Activated naive CD4-positive, alpha-beta T cell (primary cell): ENCODE measurements at places on chromosomes 12 and 14.

DNA sequence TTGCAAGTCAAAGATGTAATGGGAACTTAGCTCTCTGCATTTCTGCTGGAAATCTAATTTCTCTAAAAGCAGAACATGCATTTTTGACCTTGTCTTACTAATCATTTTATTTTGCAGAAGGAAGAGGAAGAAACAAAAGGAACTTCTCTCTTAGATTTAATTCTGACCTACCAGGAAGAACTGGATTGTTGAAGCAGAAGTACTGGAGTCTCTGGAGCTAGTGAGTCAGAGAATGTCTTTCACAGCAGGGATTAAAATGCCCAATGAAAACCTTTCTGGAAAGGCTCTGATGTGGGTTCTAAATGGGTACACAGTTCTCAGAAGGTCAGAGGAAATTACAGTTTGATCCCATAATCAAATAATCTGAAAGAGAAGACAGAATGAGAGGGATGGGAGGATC lies 70.8 kb upstream of the GNG2 start:
- DNase-seq: no peak

DNA sequence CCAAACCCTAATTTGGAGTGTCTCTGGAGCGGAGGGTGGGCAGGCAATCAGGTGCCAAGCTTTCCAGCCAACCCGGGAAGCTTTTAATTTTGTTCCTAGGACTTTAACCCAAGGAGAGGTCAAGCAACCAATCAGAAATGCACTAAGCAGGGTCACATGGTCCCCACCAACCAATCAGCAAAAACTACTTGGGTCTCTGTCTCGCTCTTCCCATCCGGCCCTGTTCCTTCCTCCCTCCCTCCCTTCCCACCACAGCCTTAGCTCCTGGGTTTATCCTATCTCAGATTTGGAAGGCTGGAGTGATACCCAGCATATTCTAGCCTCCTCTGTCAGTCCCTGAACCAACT lies 7.3 kb downstream of the HOXC5 start:
- no peak for DNase-seq

DNA sequence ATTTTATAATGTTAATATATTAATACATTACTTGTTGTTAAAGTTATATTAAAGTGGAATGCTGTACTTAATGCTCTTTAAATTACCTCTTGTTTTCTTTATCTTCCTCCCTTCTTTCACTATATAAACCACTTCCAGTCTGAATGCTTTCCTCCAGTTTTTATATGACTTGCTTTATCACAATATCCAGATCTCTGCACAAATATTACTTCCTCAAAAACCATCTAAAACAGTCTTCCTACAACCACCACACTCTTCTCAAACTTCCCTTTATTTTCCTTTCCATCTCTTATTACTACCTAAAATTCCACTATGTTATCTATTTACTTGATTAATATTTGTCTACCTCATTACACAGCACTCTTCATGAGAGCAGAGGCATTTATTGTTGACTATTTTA lies 956.6 kb downstream of the LRFN5 start:
- DNase-seq: no peak

DNA sequence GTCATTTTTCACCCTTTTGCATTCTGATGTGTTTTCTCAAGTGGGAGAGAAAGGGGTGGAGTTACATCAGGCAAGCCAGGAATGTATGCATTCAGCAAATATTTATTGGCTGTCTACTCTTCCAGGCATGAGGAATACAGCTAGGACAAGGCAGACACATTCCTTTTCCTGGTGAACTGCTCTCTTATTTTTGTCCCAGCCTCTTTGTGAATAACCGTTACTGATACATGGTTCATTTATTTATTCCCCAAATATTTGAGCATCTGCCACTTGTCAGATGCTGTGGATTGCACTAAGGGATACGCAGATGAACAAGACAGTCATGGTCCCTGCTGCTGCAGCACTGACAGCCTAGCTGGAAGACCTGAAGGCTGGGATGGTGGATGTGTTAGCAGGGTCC lies 6.1 kb downstream of the PELI2 start:
- no peak for DNase-seq

DNA sequence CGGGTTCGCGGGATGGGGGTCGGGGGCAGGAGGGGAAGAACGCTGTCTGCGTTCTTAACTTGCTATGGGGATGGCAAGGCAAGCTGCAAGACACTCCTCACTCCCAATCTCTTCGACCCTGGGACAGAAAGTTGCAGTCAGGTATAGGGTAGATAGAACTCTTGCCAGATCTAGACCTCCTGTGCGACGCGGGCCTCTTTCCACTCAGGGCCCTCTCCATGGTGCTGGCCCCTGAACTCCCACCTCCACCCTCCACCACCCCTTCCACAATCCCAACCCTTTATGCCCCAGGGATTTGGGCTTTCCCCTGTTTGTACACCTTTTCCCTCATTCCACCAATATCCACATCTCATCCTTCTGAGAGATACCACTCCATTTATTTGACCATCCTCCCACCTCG lies 812 bp downstream of the NABP2 start:
- DNase-seq: no peak

DNA sequence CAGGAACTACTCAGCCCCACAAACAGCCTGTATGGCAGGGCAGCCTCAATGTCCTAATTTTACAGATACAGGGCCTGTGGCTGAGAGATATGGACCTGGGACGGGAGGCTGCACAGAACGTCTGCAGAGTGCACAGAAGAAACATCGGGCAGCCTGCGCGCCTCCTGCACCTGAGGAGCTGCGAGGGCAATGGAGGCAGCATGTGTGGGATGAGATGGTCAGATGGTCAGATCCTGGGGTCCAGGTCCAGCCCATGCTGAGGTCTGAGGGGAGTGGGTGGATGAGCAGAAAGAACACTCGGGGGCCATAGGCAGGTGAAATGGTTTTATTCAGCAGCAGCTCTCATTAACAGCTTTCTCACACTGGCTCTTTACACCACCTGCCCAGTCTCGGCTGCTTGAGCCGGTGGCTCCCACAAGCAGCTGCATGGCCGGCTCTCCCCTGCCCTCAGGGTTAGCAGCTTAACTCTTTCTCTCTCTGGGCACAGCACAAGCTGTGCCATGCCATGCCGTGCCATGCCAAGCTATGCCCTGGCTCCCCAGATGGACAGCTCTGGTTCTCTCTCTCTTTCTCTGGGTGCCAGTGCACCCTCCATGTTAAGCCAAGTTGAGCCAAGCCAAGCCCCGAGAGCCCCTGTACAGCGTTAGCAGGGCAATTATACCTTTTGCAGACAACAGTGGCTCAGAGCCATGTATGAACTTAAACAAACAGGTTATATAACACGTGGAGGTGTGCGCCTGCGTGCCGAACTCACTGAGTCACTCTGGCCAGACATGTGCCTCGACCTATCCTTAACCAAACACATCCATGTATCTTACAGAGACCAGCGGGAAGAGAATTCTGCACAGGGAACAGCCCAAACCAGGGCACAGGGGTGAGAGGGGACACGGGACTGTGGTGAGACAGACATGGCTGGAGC lies 47.6 kb downstream of the RIMBP2 start:
- DNase-seq: no peak

GRCh38 chr14:92459030-92459949 lies 54.3 kb upstream of the RIN3 start:
- DNase-seq: no peak

GRCh38 chr12:92365836-92366235 lies 220.2 kb upstream of the BTG1 start:
- no peak for DNase-seq

DNA sequence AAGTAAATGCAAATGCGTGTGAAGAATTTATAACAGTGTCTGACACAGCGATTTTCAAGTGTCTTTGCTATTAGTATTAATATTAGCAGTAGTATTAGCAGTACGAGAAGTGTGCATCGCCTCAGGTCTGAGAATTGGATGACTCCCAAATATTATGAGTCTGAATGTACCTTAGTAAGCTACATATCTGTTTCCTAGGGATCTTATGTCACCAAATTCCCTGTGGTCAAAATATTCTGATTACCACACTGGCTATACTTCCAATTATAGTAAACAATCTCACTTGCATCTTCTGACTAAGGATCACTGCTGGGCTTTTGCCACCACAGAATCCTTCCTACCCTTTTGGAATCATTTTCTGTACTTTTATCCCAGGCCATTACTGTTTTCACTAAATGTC lies 396.0 kb upstream of the MIS18BP1 start:
- DNase-seq: no peak

GRCh38 chr12:54273981-54274380 lies 5.9 kb downstream of the CBX5 start:
- no peak for DNase-seq

DNA sequence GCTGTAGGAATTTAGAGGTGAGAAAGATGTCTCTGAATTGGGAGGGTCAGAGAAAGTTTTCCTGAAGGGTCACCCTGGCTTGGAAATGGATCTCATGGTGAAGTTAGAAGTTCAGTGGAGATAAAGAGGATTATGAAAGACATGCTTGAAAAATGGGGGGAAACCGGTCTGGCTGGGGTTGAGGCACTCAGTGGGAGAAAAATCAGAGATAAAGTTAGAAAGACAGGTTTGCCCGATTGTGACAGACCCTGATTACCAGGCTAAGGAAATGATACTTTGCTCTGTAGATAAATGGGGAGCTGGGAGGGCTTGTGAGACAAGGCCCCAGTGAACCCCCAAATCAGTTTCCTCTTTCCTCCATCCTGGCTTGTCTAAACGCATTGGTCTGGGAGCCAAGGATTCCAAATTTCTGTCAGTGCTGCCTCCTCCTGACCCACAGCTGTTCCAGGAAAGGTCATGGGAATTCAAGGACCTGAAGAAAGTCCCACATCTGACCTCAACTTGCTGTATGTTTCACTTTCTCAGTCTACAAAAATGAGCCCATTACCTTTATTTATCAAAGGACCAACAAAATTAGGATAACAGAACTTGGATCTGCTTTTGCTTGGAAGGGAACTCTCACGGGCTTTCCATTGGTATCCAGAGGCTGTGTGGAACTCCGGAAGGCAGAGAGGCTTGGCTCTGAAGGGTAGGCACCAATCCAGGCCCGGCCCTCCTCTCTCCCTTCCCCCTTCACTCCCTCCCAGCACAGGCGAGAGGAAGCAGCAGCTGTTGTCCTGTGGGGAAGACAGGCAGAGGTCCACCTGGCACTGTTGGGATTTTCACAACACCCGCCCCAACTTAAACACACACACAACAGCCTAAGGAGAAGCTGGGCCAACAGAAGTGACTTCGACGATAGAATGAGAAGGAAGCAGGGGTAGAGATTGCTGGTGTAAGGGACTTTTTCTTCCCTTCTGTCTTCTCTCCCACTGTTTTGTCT lies 3.4 kb upstream of the RNASE7 start:
- DNase-seq: no peak

DNA sequence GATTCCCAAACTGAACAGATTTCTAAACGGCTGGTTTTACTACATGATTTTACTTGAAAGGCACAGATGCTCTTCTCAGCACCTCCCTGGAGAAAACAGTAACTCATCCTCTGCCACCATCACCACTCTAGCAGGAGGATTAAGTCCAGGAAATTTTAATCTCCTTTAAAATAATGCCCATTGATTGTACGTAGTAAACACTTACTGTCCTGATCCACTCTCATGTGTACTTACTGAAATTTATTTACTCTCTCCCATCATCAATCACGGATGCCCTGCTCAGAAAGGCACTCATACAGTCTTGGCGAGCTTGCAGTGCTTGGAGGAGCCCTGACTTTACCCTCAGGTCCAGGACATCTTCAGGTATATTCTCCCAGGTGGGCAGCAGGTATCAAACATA lies 239.8 kb upstream of the EGLN3 start:
- no peak for DNase-seq

GRCh38 chr12:14901228-14901562 lies 15.5 kb upstream of the MGP start:
- DNase-seq: no peak

- DNase-seq: no peak
These were observed 455.0 kb upstream of the TMEM132C start for GRCh38 chr12:127811988-127812387.

GRCh38 chr14:29271669-29272068 lies 505.1 kb downstream of the FOXG1 start:
- DNase-seq: no peak

DNA sequence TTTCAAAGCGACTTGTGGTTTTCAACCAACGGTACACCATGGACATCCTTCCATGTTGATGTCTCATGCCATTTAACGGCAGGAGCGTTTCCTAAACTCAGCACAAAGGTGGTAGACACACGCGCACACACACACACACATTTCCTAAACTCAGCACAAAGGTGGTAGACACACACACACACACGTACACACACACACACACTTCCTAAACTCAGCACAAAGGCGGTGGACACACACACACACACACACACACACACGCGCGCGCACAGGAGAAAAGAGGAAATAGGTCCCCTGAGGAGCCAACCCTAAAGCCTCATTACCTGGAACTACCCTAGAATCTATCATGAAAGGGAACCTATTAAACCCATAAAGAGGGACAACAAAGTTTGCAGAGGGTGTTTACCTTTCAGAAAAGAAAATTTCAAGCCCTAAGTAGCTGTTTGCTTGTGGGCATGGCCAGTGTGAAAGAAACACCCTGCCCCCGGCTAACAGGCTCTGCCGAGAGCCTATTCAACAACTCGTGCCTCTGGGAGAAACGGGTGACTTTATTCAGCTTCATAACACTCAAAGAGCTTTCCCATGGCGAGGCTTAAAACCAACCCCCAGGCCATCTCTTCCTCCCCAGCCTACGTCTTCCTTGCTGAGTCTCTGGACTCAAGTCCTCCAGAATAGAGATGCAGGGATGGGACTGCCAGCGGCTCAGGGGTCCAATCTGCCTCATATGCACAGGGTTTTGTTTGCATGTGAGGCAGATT lies 31.8 kb downstream of the SLC8B1 start:
- no peak for DNase-seq

GRCh38 chr12:4734625-4735340 lies 14.6 kb downstream of the GALNT8 start:
- no peak for DNase-seq

DNA sequence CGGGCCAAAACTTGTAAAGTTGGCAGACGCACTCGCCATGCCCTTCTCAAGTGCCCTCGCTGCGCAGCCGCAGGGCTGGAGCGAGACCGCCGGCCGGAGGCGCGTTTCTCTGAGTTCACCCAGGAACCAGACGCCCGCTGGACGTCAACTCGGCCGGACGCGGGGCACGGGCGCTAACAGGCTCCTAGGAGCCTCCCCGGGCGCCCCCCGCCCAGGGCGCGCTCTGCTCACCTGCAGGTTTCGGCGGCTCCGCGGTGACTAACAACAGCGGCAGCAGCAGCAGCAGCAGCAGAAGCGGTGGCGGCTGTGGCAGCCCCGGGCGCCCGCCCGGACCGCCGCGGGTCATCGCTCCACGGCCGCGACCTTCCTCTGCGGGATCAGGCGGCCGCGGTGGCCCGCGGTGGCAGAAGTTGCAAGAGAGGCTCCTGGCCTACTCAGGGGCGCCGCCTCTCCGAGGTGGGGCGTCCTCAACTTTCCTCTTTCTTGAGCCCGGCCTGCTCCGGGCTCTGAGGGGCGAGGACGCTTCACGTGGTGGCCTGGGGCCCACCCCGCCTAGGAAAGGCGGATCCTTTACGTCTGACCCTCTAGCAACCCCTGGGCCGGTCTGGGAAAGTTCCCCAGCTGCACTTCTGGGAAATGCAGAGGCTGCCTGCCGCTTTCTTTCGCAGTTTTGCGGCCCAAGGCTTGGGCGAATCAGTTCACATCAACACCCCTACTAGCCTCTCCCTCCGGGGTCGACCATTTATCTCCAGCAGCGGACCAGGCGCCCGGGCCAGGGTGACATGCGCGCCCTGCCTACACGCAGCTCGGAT lies at the start of gene PLBD1:
Gene PLBD1 (minus strand): TSS at position 533 of the 812 bp plus-strand sequence. CDS start 187 bp downstream, at position 346.
- DNase-seq: no peak
